H9 (cell line): ENCODE measurements at places on chromosomes 4 and X.

GRCh38 chrX:20383477-20383876, 116.8 kb upstream of the RPS6KA3 start:
- no peak for DNase-seq
- H3K27ac ChIP-seq, result no peak overlapping the region
- no peaks in the 10 kb centered on the region for H3K4me1 ChIP-seq
- H3K4me3 ChIP-seq, result no peak overlapping the region
- no peaks in the 10 kb centered on the region for H3K27me3 ChIP-seq

GRCh38 chr4:86921608-86922252, 13.1 kb upstream of the AFF1 start:
- DNase-seq, result no peak
- no peaks in the 10 kb centered on the region for H3K4me1 ChIP-seq
- H3K27me3 ChIP-seq, result no peaks in the 10 kb centered on the region
- H3K36me3 ChIP-seq, result no peaks in the 10 kb centered on the region; the same call in 1 of the 2 replicates
- H3K27ac ChIP-seq, result no peak overlapping the region

DNA sequence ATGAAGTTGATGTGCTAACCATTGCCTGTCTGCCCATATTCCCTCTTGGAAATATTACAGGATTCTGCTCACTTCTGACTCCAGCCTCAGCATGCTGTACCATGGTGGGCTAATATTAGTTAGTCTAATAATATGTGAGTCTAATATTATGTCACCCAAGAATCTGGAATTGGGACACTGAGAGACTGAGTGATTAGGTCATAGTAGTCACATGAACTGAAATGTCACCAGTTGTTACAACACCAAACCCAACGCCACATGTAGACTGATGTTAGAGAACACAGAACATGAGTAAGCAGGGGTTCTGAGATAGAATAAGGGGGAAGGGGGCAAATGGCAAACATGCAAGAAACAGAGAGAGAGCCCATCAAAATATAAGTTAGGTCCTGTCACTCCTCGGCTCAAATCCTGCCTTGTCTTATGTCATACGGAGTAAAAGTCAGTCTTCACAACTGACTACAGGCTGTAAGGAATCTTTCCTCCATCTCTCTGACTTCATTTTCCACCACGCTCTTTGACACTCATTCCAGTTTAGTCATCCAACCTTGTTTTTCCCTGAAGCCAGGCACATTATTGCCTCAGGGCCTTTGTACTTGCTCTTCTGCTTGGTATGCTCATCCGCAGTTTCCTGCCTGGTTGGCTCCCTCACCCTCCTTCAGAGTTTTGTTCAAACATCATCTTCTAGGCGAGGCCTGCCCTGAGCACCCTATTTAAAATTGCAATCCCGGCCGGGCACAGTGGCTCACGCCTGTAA, 9.6 kb upstream of the SLAIN2 start:
- no peaks in the 10 kb centered on the region for H3K36me3 ChIP-seq
- no peak overlapping the region for H3K4me3 ChIP-seq
- no peak overlapping the region for H3K27ac ChIP-seq
- H3K4me1 ChIP-seq, result no peaks in the 10 kb centered on the region
- H3K27me3 ChIP-seq, result no peaks in the 10 kb centered on the region

GRCh38 chrX:9683350-9683749, 82.3 kb downstream of the GPR143 start:
- H3K27me3 ChIP-seq, result no peaks in the 10 kb centered on the region
- H3K4me3 ChIP-seq, result no peak overlapping the region
- H3K27ac ChIP-seq, result no peak overlapping the region
- H3K4me1 ChIP-seq, result no peaks in the 10 kb centered on the region

DNA sequence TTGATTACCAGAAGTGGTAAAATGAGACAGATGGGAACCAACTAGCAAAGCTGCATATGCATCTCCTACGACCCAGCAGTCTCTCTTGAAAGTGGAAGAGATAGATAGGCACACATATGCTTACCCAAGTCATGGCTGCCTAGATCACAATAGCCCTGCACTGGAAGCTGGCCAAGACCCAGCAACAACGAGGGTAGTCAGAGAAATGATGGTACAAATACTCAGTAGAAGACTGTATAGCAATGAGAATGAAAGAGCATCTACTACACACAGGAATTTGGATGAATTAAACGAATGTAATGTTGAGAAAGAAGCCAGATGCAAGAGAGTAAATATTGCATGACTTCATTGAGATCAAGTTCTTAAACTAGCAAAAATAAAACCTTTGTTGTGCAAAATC, 100.3 kb upstream of the FAT1 start:
- H3K27ac ChIP-seq, result no peak overlapping the region
- no peak overlapping the region for H3K4me3 ChIP-seq
- H3K36me3 ChIP-seq, result no peaks in the 10 kb centered on the region
- no peak for DNase-seq
- no peaks in the 10 kb centered on the region for H3K27me3 ChIP-seq

DNA sequence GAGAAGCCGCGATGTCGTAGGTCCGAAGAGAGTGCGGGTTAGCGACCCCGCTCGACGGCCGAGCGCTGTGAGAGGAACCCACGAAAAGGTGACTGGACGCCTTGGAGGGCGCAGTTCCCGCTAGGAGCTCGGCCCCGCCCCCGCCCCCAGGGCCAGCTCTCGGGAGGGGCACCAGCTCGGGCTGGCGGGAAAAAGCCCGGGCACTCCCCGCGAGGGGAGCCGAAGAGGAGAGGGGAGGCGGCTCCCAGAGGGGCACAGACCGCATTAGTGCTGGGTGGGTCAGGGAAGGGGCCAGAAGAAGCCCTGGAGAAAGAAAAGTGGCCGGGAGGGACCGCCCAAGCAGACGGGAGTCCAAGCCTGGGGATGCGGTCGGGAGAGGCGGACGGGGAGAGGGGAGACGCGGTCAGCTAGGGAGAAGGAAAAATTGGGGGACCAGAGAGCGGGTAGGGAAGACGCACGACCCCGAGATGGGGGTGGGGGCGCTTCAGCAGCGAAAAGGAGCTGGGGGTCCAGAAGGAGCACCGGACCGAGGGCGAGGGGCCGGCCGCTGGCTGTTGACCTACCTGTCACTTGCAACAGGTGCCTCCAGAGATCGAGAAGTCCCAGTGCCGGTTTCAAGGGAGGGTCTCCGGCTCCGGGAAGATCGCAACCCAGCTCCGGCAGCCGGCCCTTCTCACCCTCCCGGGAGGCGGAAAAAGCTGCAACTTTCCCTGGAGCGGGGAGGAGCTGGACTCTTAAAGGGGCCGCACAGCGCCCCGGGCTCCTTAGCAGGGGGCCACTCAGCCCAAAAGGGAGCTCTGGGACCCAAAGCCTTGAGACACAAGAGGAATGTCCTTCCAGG, at the start of gene SYTL4:
Gene SYTL4, minus strand, starts transcription at position 681 of the 841 bp plus-strand sequence. CDS start 30,084 bp downstream, outside the sequence.
- no peak within 1 kb of the TSS for H3K27ac ChIP-seq
- peaks cover 15% of the 10 kb centered on the region; the same call in 1 of the 2 replicates for H3K27me3 ChIP-seq
- peak within 1 kb of the TSS; percentile 68 for H3K4me3 ChIP-seq
- peak; percentile 48 for DNase-seq
- no peaks in the 10 kb centered on the region for H3K36me3 ChIP-seq
- H3K4me1 ChIP-seq, result no peaks in the 10 kb centered on the region

DNA sequence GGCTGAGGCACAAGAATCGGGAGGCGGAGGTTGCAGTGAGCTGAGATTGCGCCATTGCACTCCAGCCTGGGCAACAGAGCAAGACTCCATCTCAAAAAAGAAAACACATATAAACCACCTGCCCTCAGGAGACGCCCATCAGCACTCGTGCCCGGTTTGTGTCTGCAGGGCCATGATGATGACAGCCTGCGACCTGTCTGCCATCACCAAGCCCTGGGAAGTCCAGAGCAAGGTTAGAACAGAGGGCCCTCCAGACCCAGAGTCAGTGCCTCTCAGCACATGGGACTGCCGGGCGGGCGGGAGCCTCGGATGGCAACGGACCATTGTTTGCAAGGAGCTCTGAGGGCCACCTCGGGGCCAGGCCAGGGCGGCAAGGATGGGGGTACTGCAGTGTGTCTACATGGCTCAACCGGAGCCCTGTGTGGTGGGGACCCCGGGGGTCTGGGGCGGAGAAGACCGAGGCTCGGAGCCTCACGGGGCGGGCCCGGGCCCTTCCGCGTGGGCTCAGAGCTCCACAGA, 9.3 kb downstream of the ATP5ME start:
- peak overlapping the region; percentile 80; the same call in 2 of the 3 replicates for H3K4me3 ChIP-seq
- no peaks in the 10 kb centered on the region for H3K27me3 ChIP-seq
- H3K36me3 ChIP-seq, result peaks cover 2% of the 10 kb centered on the region
- H3K27ac ChIP-seq, result no peak overlapping the region

DNA sequence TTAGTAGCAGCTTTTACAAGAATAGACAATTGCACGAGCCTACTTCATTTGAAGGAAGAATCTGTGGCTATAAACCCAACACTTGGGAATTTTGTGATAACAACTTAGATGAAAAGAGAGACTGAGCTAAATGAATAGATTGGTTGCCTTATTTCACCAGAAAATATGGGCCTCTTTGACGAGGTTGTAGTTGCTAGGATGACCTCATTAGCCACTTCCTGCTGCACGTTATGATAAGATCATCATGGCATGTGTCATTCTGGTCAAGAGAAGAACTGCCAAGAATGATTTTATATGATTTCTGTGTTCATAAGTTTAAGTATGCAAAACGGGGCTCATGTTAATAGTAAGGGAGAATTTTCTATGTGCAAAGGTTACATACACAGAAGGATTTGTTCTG, 321.9 kb upstream of the GIMD1 start:
- H3K4me1 ChIP-seq, result no peaks in the 10 kb centered on the region
- no peak overlapping the region for H3K27ac ChIP-seq
- no peak for DNase-seq
- H3K36me3 ChIP-seq, result 0 out of 2 replicates have a peak, but pooled peaks cover 8% of the 10 kb centered on the region
- H3K27me3 ChIP-seq, result no peaks in the 10 kb centered on the region
- H3K4me3 ChIP-seq, result no peak overlapping the region

GRCh38 chr4:3407171-3407771, 34.5 kb upstream of the HGFAC start:
- no peak overlapping the region for H3K4me3 ChIP-seq
- peak; percentile 20 for DNase-seq
- no peaks in the 10 kb centered on the region for H3K27me3 ChIP-seq

DNA sequence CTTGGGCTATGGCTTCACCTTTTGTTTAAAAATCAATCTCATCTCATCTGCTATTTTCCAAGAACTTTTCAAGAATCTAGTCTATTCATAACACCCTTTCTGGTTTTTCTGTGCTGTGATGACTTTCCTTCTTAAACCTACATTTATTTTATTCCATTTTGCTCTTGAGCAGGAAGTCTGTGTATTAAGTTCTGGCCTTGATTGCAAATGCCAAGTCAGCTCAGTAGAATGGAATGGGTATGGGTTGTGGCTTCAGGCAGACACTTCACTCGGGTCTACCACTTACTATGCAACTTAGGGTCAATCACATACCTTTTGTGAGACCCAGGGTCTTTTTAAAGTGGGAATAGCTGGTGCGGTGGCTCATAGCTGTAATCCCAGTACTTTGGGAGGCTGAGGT, 522.3 kb downstream of the TRIML1 start:
- H3K36me3 ChIP-seq, result no peaks in the 10 kb centered on the region
- H3K27me3 ChIP-seq, result no peaks in the 10 kb centered on the region
- no peaks in the 10 kb centered on the region for H3K4me1 ChIP-seq
- DNase-seq, result no peak
- no peak overlapping the region for H3K27ac ChIP-seq

DNA sequence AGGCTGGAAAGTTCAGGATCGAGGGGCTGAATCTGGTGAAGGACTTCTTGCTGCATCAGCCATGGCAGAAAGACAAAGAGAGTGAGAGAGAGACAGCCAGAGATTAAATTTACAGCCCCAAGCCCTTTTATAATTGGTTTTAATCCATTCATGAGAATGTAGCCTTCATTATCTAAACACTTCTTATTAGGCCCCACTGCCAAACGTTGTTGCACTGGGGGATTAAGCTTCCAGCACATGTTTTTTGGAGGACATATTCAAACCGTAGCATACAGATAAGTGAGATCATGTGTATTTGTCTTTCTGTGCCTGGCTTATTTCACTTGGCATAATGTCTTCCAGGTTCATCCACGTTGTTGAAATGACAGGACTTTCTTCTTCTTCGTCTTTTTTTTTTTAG, 524.7 kb downstream of the SPRY1 start:
- H3K27ac ChIP-seq, result no peak overlapping the region
- no peaks in the 10 kb centered on the region for H3K27me3 ChIP-seq
- H3K4me3 ChIP-seq, result no peak overlapping the region
- DNase-seq, result no peak
- H3K4me1 ChIP-seq, result no peaks in the 10 kb centered on the region

GRCh38 chr4:65021149-65021548, 611.9 kb upstream of the TECRL start:
- no peaks in the 10 kb centered on the region for H3K27me3 ChIP-seq
- no peak for DNase-seq
- no peak overlapping the region for H3K4me3 ChIP-seq
- H3K36me3 ChIP-seq, result no peaks in the 10 kb centered on the region; the same call in 1 of the 2 replicates

DNA sequence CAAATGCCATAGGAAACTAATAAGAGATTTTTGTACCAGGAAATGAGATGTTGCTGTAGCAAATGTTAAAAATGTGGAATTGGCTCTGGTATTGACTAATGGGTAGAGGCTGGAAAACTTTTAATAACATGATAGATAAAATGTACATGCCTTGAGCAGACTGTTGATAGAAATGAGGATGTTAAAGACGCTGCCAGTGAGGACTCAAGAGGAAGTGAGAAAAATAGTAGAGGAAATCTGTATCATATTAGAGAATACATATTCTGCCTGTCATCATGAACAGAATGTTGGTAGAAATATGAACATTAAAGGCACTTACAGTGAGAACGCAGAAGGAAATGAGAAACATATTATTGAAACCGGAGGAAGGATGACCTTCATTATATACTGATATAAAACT, 577.2 kb upstream of the HTR2C start:
- H3K36me3 ChIP-seq, result no peaks in the 10 kb centered on the region
- no peaks in the 10 kb centered on the region for H3K27me3 ChIP-seq
- no peak for DNase-seq
- H3K27ac ChIP-seq, result no peak overlapping the region
- no peak overlapping the region for H3K4me3 ChIP-seq

- H3K4me1 ChIP-seq, result no peaks in the 10 kb centered on the region
- no peaks in the 10 kb centered on the region for H3K27me3 ChIP-seq
- no peak overlapping the region for H3K4me3 ChIP-seq
- no peaks in the 10 kb centered on the region for H3K36me3 ChIP-seq
- no peak overlapping the region for H3K27ac ChIP-seq
Measured at GRCh38 chr4:148649652-148650331, 207.6 kb upstream of the NR3C2 start.
